H9 (cell line): ENCODE measurements at places on chromosomes 11 and 22. TPM values are rescaled to one million over a fixed set of nuclear protein-coding genes. Genes with fewer than 3 reads are reported as not detected.
A peak's percentile ranks its signal among the peaks of the same experiment; 100 is the strongest.

DNA sequence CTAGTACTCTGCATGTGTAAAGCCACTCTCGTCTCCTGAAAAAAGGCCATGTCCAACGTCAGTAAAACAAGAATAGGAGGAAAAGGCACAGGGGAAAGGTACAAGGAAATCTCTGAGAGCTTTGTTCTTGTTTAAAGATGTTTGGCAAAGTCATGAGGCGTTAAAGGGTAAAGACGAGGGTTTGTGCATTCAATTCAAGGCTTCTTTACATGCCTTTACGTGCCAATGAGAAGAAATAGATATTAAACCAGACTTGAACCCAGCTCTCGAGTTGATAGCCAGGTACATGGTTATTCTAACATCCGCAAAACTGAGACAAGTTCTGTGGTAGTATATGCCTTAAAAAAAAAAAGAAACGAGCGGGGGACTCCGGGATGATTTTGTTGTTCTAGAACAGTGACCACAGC is 704 bp upstream of the CFL1 start:
- no peak for DNase-seq

DNA sequence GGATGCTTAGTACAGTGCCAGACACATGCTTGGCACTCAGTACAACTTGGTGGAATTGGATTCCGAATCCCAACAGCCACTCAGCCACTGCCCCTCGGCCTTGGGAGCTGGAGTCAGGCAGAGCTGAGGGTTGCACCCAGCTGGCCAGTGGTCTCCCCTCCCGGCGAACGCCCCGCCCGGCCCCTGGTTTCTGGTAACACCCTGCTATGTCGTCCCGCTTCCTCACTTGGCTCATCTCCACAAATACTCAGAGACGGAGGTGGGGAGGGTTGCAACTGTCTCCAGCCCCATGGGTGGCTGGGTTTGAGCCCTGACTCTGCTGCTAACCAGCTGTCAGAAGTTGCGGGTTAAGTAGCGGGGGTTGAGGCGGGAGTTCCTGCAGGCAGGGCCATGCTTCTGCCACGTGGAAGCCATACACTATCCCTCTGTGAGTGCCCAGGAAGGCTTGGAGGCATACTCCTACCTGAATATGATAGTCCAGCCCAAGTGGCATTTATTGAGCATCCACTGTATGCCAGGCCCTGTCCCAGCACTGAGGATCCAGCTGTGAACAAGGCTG is 67.1 kb downstream of the GRIK4 start:
- DNase-seq: no peak

GRCh38 chr22:50523806-50524675 is 1.4 kb downstream of the SCO2 start:
- DNase-seq: no peak

GRCh38 chr11:126637795-126638175 is 282.3 kb downstream of the ST3GAL4 start:
- DNase-seq: no peak

DNA sequence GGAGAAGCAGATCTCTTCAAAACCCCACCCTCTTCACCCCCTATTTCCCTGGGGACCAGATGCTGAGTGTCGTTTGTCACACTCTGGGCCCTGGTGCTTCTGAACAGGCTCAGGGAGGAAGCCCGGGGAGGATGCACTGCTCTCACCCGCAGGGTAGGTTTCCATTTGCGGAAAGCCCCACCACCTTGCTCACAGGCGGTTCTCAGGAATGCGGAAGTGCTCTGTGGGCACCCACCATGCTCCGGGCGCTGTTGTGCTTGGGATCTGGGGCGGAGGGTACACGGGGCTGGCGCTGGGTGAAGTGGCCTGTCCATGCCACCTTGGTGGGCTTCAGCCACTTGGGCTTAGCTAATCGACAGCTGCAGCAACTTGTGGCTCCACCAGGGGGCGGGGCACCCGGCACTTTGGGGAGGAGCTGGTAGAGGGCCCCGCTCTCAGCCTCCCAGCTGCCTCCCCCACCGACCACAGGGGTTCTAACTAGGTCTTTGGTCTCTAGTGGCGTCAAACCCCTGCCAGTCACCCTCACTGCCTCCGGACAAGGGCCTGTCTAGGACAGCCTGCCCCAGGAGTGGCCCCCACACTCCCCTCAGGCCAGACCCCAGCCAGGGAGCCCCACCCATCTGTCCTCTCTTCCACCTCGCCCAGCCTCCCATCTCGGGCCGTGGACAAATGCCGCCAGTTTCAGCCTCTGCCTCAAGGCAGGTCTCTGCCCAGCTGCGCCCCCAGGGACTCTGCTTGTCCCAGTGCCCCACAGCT is 7.4 kb downstream of the NDUFV1 start:
- peak; percentile 86 for DNase-seq

GRCh38 chr22:43144949-43145348 is 1.8 kb upstream of the MCAT start:
- DNase-seq: no peak

- no peak for DNase-seq
These were observed 90.3 kb downstream of the TMPRSS5 start for GRCh38 chr11:113615773-113616172.

DNA sequence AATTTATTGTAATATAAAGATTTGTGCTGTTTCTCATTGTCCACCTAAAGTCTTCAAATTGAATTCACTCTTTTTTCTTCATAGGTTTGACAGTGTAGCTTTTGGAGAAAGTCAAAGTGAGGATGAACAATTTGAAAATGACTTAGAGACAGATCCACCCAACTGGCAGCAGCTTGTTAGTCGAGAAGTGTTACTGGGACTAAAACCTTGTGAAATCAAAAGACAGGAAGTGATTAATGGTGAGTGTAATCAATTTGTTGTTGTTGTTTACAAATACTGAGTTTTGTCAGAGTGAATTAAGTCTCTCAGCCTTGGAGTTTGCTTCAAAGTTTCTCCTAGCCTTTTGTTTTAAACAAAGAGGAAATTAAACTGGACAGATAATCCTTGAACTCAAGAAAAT is 53.6 kb upstream of the GRIK4 start:
- no peak for DNase-seq

DNA sequence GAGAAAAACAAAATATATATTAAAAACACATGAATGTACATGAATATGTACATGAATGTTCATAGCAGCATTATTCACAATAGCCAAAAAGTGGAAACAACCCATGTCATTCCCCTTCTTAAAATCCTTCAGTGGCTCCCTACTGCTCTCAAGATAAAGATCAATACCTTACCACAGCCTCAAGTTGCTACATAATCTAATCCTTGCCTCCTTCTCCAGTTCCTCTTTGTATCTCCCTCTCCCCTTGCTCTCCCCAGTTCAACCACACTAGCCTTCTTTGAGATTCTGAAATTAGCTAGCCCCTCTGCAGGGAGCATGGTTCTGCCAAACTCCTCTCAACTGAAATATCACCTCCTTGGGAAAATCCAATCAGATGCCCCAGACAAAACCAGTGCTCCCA is 28.1 kb downstream of the MTMR2 start:
- DNase-seq: no peak

DNA sequence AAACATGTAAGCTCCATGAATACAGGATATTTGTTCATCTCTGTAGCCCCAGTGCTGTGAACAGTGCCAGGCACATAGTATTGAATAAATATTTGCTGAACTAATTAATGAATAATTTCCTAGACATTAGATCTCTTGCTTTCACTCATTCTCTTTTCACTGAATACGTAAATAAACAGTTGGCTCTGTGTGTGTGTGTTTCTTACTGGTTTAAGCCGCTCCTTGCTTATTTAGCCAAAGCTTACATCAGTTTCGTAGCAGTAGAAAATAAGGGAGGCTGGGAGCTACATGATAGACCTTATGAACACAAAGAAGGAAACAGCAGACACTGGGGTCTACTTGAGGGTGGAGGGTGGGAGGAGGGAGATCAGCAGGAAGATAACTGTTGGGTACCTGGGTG is 17.2 kb downstream of the KREMEN1 start:
- no peak for DNase-seq

GRCh38 chr11:100760744-100761143 is 73.7 kb downstream of the ARHGAP42 start:
- DNase-seq: no peak

Gene SLC22A9
- total RNA-seq: not detected in 2 replicates

Gene POU2AF2
- total RNA-seq: not detected in 2 replicates

Gene GAL3ST1
- 5.1 TPM in 2 replicates for total RNA-seq

Gene OSBPL5
- total RNA-seq: 11.1 and 16.1 TPM in 2 replicates

Gene F2
- total RNA-seq: not detected in 2 replicates

Gene TMEM191C
- 3.3 and 4.2 TPM in 2 replicates for total RNA-seq

Gene HYLS1
- 8.0 and 8.6 TPM in 2 replicates for total RNA-seq

Gene P2RX6
- total RNA-seq: not detected in 2 replicates

Gene NFRKB
- 40.3 and 41.0 TPM in 2 replicates for total RNA-seq

Gene OR51E2
- total RNA-seq: not detected in 2 replicates

Gene MCM5
- 274 and 293 TPM in 2 replicates for total RNA-seq

Gene OTOG
- 0.35 and 0.86 TPM in 2 replicates for total RNA-seq

Gene SLC5A1
- not detected in 2 replicates for total RNA-seq

Gene BTG4
- total RNA-seq: not detected in 2 replicates
